ENCODE measurements at places on chromosomes 5 and 9. TPM values are rescaled to one million over a fixed set of nuclear protein-coding genes. Genes with fewer than 3 reads are reported as not detected.

DNA sequence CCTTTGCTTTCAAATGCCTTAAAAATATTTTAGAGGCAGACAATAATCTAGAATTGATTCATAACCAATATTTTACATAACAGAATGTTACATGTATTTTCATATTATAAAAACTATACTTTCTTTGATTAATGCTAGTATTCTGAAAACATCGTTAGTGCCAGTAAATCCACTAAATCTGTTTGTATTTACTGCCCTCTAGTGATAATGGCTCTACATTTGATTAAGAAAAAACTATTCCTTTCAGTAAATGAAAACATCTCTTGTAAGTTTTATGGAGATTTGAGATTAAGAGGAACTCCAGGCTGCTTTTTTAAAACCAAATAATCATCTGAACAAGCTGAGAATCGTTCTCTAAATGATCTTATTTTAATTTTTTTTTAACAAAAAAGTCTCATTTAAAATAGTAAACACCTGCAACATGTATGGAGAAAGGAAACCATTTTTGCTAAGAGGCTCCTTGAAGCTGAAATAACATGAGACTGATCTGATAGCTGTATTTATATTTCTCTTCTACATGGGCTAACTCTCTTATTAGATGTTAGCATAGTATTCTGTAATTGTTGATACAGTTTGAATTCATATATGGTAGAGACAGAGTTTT lies 424.7 kb downstream of the RAB3C start:
- H3K4me1 ChIP-seq: peaks cover 40% of the 10 kb centered on the region
- DNase-seq: no peak
- H3K4me3 ChIP-seq: no peak overlapping the region
- no peaks in the 10 kb centered on the region for H3K27me3 ChIP-seq
- H3K27ac ChIP-seq: no peak overlapping the region

GRCh38 chr9:16318516-16319060 lies 551.9 kb downstream of the BNC2 start:
- no peak overlapping the region for H3K4me3 ChIP-seq
- H3K27me3 ChIP-seq: no peaks in the 10 kb centered on the region
- H3K27ac ChIP-seq: no peak overlapping the region
- no peak for DNase-seq
- no peaks in the 10 kb centered on the region for H3K4me1 ChIP-seq

DNA sequence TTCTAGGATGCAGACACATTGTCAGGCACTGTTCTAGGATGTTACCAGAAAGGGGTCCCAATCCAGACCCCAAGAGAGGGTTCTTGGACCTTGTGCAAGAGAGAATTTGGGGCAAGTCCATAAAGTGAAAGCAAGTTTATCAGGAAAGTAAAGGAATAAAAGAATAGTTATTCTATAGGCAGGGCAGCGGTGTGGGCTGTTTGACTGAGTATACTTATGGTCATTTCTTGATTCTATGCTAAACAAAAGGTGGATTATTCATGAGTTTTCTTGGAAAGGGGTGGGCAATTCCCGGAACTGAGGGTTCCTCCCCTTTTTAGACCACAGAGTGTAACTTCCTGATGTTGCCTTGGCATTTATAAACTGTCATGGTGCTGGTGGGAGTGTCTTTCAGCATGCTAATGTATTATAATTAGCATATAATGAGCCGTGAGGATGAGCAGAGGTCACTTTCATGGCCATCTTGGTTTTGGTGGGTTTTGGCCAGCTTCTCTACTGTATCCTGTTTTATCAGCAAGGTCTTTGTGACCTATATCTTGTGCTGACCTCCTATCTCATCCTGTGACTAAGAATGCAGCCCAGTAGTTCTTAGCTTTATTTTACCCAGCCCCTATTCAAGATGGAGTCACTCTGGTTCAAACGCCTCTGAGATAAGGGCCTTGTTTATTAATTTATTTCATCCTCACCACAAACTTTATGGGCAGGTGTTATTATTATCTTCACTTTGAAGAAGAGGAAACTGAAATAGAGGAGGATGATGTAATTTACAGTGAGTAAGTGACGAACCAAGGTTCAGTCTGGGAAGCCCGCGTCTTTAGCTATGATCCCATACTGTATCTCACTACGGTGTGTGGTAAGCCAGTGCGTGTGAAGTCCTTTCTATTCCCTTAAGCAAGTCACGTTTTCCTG lies 186.0 kb upstream of the KLF4 start:
- no peaks in the 10 kb centered on the region for H3K36me3 ChIP-seq
- H3K27me3 ChIP-seq: no peaks in the 10 kb centered on the region
- DNase-seq: no peak
- no peaks in the 10 kb centered on the region for H3K4me1 ChIP-seq
- H3K4me3 ChIP-seq: no peak overlapping the region

DNA sequence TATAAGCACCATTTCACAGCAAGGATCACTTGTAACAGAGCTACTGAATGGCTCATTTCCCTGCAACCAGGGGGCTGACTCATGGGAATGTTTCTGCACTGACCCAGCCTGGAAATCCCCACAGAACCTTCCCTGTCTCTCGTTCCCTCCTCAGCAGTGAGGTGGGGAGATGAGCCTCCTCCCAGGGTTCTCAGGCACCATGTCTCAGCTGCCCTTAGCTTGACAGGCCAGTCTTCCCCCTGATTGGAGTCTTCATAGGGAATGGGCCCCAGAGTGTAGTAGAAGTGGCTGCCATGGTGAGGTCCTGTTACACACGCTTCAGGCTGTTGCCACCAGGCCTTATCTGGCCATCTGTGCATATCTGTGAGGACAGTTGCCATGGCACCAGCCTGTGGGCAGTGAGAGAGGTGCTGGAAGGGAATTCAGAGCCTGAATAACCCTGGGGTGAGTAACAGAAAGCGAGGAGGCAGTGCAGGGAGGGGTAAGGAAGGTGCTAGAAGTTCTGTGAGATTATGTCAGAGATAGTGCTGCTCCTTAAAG lies 324.4 kb downstream of the ENC1 start:
- H3K4me1 ChIP-seq: no peaks in the 10 kb centered on the region
- peaks cover 5% of the 10 kb centered on the region for H3K27me3 ChIP-seq
- no peak overlapping the region for H3K27ac ChIP-seq
- H3K4me3 ChIP-seq: no peak overlapping the region

The TLE1 gene
- total RNA-seq: 0.43 TPM

The CFAP157 gene
- total RNA-seq: not detected

The SPINK1 gene
- not detected for total RNA-seq

The HAPLN1 gene
- total RNA-seq: not detected

Measured in activated naive CD8-positive, alpha-beta T cell treated with anti-CD3 and anti-CD28 coated beads, Interleukin-2, amount 10 ng/mL, durations not matched to agents 7 days and 5 days (primary cell).